NCI-H526 treated with DMSO at 0.1 percent for 48 hours (cell line): ENCODE measurements at places on chromosomes 2 and 18.

DNA sequence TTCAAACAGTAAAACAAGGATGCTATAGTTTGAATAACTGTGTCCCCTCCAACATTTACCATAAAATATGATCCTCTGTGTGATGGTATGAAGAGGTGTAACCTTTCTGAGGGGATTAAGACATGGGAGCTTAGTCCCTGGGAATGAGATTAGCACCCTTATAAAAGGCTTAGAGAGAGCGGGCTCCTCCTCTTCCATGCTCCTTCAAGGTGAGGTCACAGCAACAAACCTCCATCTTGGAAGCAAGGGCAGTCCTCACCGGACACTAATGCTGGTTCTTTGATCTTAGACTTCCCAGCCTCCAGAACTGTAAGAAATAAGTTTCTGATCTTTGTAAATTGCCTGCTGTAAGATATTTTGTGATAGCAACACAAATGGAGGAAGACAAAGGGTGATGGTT is 700.3 kb downstream of the TMEM182 start:
- DNase-seq = no peak

GRCh38 chr18:71707985-71708500 is 836.1 kb downstream of the CBLN2 start:
- no peak for DNase-seq

- DNase-seq = no peak
Measured at GRCh38 chr2:131535526-131535925, 7.8 kb downstream of the CCDC74A start.

- DNase-seq = no peak
Measured at GRCh38 chr2:233083782-233084181, 23.6 kb downstream of the INPP5D start.

GRCh38 chr2:120682654-120683053 is 53.0 kb upstream of the GLI2 start:
- no peak for DNase-seq

GRCh38 chr2:124269348-124269747 is 244.3 kb downstream of the CNTNAP5 start:
- DNase-seq = no peak

DNA sequence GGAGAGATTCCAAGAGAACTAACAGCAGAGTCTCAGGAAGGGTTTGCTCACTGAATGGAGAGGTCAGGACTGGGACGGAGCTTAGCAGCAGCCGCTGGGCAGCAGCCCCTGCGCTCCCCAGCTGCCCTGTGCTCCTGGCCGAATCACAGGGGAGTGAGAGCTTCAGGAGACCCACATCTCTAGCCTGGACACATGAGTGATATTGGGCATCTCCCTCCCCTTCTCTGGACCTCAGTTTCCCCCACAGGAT is 511 bp downstream of the MATN3 start:
- no peak for DNase-seq

- DNase-seq = no peak
Measured at GRCh38 chr2:234630801-234631261, 133.9 kb upstream of the ARL4C start.

DNA sequence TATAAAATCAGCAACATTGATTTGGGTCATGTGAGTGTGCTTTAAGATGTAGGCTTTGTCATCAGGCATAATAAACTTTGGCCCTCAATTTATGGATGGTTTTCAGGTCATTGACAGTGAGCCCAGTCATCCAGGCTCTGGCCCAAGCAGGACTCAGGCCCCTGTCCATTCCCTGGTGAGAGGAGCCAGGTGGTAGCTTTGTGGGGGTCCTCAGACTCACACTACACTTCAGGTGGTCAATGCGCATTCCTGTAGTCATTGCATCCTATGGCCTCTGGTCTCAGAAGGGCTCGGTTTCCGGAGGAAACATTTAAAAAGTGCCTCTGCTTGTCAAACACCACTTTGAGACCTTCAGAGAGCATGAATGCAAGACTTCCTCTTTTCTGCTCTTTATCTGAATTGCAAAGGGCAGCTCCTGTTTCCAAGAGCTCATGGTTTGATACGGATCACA is 20.2 kb downstream of the LGALSL start:
- DNase-seq = no peak

DNA sequence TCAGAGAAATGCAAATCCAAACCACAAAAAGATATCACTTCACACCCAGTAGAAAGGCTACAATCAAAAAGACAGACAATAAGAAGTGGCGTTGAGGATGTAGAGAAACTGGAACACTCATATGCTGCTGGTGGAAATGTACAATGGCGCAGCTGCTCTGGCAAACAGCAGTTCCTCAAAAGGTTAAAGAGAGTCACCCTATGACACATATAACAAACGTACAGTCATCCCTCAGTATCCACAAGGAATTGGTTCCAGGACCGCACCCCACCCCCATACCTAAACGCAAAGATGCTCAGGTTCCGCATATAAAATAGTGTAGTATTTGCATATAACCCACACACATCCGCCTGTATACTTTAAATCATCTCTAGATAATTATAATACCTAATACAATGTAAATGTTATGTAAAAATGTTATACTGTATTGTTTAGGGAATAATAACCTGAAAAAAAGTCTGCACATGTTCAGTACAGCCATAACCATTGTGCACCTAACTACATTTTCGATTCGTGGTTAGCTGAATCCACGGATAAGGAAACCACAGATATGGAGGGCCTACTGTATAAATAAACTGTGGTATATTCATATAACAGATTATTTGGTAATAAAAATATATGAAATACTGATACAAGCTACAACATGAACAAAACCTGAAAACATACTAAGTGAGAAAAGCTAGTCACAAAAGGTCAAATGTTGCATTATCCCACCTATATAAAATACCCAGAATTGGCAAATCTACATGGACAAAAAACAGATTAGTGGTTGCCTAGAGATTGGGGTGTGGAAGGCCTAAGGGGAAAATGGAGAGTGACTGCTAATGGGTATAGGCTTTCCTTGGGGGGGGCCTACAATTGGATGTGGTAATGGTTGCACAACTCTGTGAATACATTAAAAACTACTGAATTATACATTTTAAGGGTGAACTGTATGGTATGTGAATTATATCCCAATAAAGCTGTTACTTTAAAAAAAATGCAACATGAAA is 37.5 kb downstream of the UXS1 start:
- DNase-seq = peak; percentile 50

DNA sequence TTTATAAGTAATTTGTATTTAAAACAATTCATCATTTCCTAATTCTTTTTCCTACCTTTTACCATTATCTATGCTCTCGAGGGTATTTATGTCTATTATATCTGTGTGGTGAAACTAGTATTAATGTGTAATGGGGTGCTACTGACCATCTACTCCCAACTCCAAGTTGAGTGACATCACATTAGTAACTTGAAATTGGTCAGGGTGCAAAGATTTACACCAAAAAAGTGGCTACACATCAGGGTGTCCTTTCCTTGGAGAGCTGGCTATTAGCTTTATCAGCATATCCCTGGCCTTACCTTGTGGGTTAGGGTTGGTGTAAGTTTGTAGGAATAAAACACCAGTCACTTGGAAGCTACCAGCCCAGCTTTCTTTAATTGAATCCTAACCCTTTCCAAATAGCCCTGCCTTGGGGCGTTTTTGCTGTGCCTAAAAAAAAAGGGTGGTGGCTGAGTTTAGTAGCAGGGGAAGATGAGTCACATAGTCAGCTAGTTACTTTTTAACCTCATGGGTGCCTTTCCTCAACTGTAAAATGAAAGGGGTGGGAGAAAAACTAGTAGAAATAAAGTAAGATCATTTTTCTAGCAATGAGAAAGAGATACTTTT is 14.0 kb downstream of the ANXA4 start:
- no peak for DNase-seq

- DNase-seq = no peak
Measured at GRCh38 chr18:2692508-2692907, 37.0 kb downstream of the SMCHD1 start.

DNA sequence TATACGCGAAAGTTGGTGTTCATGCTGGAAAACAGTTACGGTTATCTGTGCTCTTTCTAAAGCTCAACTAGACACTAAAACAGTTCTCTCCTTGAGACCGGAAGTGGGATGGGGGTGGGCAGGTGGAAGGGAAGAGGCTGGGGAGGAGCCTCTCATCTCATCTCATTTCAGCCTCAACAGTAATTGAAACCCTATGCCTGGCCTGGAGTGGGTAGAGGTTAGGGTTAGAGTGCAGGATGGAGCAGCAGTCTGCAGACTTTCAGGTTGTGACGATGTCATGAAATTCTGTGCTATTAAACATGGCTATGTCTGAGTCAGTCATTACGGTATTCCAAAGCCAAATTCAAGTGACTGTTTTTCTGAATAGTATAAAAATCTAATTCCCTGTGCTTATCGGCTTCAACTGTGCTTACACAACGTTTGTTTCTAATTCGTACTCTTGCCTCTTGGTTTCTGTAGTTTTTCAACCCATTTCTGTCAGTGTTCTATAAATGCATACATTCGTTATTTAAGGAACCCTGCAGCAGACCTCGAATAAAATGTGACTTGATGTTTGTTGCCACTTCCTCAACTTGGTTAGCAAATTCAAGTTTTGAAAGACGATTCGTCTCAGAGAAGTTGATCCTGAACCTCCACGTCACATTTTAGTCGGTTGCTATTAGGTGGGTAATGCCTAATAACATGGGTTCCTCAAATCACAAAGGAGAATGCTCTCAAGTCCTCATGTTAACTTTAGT is 75.8 kb upstream of the TCF7L1 start:
- DNase-seq = no peak

DNA sequence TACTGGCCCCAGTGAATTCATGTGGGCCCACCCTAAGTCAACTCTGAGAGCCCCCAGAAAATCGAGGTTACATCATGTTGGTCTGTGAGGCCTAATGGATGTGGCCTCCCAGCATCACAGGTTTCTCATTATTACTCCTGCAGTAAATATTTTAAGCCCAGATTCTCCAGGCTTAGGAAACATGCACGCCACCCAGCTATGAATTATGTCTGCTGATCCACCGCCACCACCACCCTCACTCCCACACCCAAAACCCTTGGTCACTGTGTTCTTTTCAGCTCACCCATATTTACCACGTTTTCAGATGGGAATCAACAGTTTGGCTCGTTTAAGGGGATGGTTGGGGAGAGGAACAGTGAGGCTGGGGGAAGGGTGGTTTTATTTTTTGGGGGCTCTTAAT is 128.6 kb downstream of the NCK2 start:
- DNase-seq = no peak

- no peak for DNase-seq
Measured at GRCh38 chr18:21911551-21911950, 171.0 kb downstream of the MIB1 start.

DNA sequence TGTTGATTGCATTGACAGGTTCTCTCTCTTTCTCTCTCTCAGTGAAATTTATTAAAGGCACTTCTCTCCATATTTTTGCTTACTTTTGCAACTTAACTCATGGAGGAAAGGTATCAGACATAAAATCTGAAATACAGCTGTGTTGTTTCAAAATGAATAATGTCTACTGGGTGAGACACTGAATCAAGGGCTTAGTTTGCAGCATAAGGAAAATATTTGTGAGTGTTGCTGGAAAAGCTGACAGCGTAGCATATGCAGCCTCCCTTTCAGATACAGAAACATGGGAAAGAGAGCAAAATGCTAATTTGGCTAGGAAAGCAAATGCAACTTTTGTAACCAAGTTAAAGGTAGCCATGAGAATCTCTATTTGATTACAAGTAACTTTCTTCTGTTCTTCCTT is 81.5 kb upstream of the COL3A1 start:
- DNase-seq = no peak

DNA sequence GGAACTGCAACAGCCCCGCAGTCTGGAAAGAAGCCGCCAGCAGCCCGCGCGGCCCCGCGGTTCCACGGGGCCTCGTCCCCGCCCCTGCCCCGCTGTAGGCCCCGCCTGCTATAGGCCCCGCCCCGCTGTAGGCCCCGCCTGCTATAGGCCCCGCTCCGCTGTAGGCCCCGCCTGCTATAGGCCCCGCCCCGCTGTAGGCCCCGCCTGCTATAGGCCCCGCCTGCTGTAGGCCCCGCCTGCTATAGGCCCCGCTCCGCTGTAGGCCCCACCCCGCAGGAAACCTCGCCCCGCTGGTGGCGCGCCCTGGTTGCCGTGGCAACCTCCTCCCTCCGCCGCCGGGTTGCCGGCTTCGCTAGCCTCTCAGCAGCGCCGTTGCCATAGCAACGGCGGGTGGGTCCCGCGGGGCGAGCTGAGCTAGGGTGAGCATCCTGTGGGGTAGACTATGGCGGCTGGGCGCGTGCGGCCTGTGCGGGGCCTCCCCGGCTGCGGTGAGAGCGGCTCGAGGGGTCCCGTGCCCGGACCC is 12.2 kb upstream of the KIF1A start:
- peak; percentile 96 for DNase-seq
